ENCODE measurements at places on chromosomes 4 and X.

- DNase-seq: no peak
These were observed 2.3 kb downstream of the TBL1X start for GRCh38 chrX:9467146-9467545.

DNA sequence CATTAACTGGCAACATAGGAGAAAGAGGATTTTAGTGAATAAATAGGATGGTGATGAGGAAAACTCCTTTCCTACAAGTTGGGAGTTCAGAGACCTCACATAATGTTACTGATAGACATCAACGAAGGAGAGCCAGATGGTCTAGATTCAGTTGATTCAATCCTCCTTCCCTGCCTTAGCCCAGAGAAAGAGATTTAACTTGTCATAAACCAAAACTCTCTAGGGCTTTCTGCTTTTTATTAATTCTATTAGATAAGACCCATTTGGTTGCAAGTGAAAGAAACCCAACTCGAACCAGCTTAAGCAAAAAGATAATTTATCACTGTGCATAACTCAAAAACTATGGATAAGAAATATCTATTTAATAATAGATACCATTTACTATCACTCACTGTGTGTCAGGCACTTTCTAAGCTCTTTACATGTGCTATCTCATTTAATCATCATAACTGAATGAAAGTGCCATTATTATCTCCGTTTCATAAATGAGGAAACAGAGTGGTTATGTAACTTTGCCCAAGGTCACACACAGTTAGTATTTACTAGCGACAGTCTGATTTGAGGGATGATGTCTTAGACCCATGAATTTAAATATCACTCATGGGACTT is 4.3 kb upstream of the UNC5C start:
- no peak for DNase-seq

- no peak for DNase-seq
These were observed 29.5 kb downstream of the NIPAL1 start for GRCh38 chr4:48046059-48046458.

DNA sequence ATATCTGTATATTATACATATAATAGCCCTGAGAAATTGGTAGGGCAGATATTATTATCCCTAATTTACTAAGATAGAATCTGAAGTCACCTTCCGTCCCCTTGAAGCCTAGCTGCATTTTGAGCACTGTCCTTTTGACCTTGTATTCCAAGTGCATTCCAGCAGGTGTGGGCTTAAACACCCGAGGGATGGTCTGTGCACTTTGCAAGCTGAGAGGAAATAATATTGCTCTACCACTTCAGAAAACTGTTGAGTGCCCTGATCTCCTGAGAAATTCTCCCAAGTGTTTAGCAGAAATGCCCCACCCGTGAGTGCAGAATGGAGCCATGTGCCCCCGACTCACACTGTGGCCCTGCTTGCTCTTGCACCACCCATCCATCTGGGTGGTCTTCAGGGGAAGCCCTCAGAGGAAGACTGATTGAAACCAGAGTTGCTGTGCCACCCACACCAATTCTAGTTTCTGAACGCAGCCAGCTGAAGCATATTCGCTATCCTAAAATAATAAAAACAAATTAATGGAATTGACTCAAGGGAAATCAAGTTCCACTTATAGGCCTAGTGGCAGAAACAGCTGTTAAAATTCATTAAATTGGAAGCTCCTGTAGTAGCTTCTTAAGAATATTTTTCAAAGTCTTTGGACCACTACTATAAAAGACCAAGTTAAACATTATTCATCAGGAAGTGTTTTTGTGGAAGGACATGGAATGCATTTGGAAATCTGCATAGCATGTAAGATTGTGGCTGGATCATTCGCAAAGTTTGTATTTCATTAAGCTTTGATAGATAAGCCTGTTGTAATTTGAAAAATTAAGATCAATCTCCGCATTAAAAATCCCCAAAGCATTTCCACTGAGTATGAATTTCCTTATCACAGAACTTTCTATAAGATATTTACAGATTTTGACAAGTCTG is 41.3 kb upstream of the PRKG2 start:
- no peak for DNase-seq

- no peak for DNase-seq
These were observed 100.0 kb downstream of the ADAMTS3 start for GRCh38 chr4:72468904-72469502.

DNA sequence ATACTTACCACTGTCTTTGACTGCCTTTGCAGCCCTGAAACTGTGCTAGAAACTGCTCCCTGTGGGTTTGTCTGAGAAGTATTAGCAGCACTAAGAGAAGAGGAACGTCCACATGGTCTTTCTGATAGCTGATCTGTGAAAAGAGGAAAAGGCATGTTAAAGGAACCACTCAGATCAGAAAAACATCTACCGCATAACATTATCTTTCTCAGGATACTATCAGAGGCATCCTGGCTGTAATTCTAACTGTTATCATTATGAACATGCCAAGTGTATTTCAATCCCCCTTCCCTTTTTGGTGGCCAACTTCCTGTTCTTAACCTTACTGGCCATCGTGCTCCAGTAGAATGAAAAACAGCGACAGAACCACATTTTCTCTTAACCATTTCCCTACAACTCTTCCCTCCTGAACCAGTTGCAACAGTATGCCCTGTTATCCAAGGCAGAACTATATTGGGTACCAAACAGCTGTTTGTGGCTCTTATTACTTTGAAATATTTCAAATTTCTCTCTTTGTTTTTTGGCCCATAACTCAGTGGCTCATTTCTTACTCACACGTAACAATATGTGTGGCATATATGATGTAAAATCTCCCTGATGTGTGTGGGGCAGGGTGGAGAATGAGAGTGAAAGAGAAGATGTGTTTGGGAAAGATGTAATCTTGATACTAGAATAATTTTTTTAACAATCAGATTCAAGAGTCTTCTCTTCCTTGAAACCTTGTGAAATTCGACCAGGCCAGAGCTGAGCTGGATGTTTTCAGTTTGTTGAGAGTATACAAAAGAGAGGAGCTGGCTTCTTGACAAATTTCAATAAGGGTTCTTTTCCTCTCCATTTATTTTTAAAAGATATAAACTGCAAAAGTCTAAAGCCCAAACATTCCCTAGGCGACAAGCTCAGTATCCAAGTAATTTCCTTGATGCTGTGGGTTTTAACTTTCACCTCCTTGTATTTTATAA is 35.2 kb downstream of the ARHGEF6 start:
- DNase-seq: no peak

- DNase-seq: no peak
These were observed 24.4 kb downstream of the PLAC1 start for GRCh38 chrX:134633832-134634231.

DNA sequence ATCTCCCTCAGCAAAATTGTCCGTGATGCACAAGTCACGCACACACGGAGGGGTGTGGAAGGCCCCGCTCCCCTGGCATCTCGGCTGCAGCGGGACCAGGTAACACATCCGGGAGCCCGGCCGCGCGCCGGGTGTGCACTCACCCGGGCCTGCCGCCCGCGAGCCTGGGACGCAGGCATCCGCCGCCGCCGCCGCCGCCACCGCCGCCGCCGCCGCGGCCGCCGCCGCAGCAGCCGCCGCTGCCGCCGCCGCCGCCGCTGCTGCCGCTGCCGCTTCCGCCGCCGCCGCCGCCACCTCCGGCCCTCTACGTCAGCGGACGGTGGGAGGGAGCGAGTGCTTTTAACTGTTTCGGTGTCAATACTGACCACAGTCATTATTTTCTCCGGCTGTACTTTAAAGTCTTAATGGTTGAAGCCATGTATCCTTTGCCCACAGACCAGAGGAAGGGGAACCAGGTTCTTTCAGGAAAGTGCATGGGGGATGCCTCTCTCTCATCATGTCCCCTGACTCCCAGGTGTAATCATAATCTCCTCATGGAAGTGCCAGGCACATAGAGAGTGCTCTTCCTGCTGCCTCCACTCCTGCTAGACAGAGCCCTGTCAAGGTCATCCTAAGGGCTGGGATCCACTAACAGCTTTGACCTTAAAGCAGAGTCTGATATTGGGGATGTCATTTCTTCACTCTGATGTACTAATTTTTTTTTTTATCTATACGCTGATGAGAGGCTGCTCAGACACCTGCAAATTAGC is 38.0 kb downstream of the MAGEE2 start:
- DNase-seq: peak; percentile 0

DNA sequence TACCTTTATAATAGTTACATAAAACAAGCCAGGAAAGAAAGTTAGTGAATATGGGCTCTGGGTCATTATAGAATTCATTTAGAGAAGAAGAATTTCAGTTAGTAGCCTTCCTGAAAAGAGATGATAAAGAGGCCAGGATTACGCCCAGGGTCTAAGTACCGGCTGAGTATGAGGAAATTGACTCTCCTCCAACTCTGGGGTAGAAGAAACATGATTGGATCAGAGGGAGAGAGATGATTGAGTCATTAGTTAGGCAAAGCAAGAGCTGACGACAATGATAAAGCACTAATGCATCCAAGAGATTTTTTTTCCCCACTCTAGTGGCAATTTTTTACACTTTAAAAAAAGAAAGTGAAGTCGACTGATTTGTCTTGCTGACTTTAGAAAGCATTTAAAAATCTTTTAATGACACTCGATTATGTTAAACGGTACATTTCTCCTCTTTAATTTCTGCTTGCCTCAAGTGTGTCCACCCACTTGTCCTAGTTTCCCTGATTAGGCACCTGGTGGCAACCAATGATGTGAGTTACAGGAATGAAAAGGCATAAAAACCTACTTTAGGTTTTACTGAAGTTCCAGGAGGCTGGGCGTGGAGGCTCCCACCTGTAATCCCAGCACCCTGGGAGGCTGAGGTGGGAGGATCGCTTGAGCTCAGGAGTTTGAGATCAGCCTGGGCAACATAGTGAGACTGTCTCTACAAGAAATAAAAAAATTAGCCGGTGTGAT is 37.3 kb upstream of the IGFBP7 start:
- no peak for DNase-seq

GRCh38 chr4:87529187-87529586 is at the start of gene SPARCL1:
Gene SPARCL1 (minus strand): TSS chr4:87529376. CDS start chr4:87499574, 29,802 bp downstream.
- no peak for DNase-seq

GRCh38 chrX:1264556-1264955 is 4.1 kb upstream of the CSF2RA start:
- DNase-seq: no peak

DNA sequence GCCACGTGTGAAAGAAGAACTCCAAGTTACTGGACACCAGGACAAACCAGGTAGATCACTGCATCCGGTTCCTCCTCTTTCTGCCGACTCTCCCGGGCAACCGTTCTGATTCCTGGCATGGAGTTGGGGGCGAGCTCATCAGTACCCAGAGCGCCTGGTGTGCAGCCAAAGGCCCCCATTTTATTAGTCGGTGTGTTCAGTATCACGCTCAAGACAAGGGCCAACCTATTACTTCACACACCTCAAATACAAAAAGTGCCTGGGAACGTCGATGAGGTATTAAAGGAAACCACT is 2.8 kb upstream of the CTBP1 start:
- no peak for DNase-seq

GRCh38 chr4:111883557-111883999 is 261.7 kb upstream of the FAM241A start:
- DNase-seq: no peak

- no peak for DNase-seq
These were observed 225.3 kb upstream of the LNX1 start for GRCh38 chr4:53816561-53816960.

DNA sequence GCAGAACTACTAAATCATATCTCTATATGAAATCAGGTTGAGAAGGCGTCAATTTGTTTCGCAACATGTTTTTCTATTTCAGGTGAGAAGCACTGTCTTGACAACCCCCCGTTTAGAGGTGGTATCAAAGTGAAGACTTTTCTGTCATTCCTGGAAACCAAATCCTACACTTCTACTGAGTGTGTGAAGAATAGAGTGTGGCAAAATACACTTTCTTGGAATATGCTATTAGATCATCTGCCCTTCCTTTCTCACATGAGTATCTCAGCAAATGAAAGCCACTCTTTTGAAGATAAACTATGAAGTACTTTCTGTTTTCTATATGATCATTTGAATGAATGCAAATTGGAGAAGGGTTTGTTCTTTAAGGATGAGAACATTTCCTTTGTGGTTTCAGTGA is 174.0 kb upstream of the FMR1 start:
- DNase-seq: no peak

GRCh38 chrX:29496636-29497180 is 718.7 kb upstream of the MAGEB2 start:
- no peak for DNase-seq

DNA sequence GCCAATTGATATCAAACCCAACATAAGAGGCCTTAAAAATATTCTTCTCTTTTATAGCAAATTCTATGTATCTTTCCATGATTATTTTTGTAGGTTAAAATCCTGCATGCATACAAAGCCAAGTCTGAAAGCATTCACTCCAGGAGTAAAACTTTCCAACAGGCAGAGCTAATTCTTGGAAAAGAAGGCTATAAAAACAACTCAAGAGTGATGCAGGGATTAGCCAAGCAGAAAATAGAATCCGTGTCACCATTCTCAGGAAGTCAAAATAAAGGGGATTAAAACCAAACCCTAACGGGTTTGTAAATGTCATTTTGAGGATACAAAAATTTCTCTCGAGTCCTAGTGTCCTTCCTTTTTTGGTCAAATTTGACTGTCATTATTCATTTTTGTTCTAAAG is 412.4 kb downstream of the DMD start:
- DNase-seq: no peak

DNA sequence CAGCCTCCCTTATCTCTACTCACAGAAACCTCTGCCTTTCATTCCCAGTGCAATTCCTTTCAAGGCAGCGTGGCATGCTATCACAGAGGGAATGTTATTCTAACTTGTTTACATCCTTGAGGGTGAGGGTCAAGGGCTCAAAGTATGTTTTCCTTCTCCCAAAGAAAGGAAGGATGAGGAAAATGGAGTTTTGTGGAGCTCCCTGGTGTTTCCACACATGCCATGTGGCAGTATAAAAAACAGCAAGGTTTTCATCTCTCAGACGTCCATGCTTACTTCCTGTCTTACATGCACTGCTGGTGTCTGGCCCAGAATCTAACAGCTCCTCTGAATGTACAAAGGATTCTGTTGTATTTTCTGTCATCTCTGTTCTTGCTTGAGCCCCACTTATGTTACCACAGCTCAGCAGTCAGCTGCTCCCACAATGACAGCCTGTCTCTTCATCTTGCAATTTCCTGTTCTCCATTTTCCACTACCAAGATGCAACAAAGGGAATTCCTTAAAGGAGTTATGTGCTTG is 128.0 kb downstream of the SNCA start:
- no peak for DNase-seq

- no peak for DNase-seq
These were observed 162.4 kb upstream of the GPRIN3 start for GRCh38 chr4:89469930-89470375.

GRCh38 chr4:40870150-40870549 is 120.4 kb downstream of the NSUN7 start:
- DNase-seq: no peak

- no peak for DNase-seq
These were observed 645 bp upstream of the OPHN1 start for GRCh38 chrX:68433981-68434299.

DNA sequence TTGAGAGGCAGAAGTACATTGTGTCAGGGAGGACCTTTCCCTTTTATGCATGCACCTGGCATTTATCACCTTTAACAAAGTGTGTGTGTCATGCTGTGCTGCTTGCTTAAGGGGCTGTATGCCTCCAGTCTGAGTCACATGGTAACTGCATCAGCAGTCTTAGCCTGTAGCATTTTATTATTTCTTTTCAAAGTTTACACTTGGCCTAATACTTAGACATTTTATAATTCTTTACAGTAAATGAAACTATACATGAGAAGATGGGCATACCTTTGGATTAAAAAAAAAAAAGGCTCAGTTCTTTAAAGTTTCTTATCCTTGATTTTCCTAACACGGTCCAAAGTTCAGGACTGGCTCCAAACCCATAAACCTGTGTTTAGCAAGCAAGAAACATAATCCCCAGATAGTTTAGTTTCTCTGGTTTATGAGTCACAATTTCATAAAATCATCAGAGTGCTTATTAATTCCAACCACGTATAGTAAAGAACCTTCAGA is 14.6 kb downstream of the NPNT start:
- DNase-seq: no peak

Measured in activated CD8-positive, alpha-beta memory T cell treated with anti-CD3 and anti-CD28 coated beads for 1 hour (primary cell).